Vagina (tissue), 2 donors: ENCODE measurements at places on chromosomes 3 and 15.

- DNase-seq = no peak
- no peak overlapping the region for H3K27ac ChIP-seq
- no peaks in the 10 kb centered on the region for H3K36me3 ChIP-seq
- H3K27me3 ChIP-seq = no peaks in the 10 kb centered on the region
- peaks cover 13% of the 10 kb centered on the region for H3K4me1 ChIP-seq
These were observed 48.7 kb downstream of the BFSP2 start for GRCh38 chr3:133448478-133449122.

DNA sequence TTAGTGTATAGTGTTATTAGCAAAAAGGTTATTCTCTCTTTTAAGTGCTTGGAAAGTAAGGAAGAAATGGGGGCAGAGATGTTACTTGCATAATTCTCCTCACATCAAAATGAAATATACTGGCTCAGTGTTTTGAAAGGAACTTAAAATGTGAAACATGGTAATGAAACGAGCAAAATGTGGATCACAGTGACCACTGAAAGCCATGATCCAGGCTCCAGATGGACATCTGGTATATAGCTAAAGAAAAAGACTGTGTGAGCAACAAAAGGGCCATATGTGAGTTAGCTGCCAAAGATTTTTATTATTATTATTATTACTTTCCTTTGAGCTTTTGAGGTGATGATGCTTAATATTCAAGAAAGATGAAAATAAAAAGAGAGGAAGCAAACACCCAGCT lies 89.6 kb downstream of the GAP43 start:
- H3K27me3 ChIP-seq = no peaks in the 10 kb centered on the region
- no peak overlapping the region for H3K27ac ChIP-seq
- H3K4me3 ChIP-seq = no peak overlapping the region
- DNase-seq = no peak

DNA sequence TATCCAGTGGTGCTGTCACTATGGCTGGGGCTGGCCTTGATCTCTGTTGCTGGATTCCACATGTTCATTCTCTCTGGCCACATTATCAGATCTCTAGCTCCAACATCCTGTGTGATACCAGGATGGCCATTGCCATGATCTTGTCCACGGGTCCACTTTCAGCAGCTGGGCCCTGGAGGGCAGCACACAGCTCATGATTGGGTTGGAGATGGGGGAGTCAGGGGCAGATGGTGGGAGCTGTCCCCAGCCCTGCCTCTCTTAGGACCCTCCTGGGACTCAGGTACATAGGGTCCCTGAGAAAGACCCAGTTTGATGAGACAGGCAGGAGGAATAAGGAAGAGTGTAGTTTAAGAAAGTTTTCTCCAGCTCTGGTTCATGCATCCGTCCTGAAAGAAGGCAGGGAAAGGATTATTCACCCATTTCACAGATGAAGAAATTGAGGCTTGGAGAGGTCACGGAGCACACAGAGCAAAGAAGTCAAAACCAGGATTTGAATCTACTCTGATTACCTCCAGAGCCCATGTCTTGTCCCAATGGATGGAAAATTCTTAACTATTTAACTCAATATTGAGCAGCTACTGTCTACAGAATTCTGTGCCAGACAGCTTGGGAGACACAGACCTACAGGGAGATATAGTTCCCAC lies 100.5 kb downstream of the LINGO1 start:
- no peak overlapping the region for H3K27ac ChIP-seq
- peaks cover 34% of the 10 kb centered on the region for H3K4me1 ChIP-seq
- DNase-seq = no peak
- H3K36me3 ChIP-seq = no peaks in the 10 kb centered on the region

DNA sequence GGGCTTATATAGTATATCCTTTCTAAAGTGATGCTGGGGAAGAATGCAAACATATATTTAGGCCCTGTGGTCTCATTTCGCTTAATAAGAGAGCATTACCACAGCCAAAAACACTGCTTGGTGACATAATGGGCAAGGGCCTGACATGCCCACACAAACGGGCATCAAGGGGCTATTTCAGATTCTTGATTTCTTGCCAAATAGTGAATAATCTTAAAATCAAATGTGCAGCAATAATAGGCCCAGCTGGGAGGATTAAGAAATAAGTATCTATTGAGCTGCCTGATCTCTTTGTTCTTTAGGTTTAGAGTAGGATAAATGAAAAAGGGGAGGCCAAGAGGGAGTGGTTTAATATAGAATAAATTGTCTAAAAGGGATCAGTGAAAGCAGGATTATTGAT lies 241.0 kb upstream of the GBE1 start:
- no peak overlapping the region for H3K4me3 ChIP-seq
- no peak overlapping the region for H3K27ac ChIP-seq
- no peaks in the 10 kb centered on the region for H3K4me1 ChIP-seq
- H3K36me3 ChIP-seq = no peaks in the 10 kb centered on the region

DNA sequence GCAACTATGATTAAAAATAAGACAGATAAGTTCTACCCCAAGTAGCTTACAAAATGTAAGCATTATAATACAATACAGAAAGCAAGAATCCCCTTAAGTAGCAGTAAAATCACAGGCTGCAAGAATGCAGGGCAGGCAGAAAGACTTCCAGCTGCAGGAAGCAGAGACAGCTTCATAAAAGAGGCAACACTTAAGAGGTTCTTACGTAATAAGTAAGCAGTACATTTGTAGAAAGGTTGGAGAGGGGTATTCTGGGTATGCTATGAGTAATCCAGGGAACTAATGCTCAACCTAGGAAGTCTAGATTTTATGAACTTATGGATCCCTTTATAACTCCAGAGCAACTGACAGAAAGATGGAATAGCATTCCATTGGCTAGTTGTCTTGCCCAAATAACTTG lies 151.6 kb downstream of the IL5RA start:
- no peak overlapping the region for H3K27ac ChIP-seq
- H3K4me3 ChIP-seq = no peak overlapping the region
- H3K27me3 ChIP-seq = no peaks in the 10 kb centered on the region
- no peak for DNase-seq

- H3K36me3 ChIP-seq = no peaks in the 10 kb centered on the region
- DNase-seq = no peak
- H3K27ac ChIP-seq = no peak overlapping the region
- no peak overlapping the region for H3K4me3 ChIP-seq
- peaks cover 23% of the 10 kb centered on the region for H3K4me1 ChIP-seq
These were observed 176.7 kb downstream of the PDZRN3 start for GRCh38 chr3:73448041-73448440.

DNA sequence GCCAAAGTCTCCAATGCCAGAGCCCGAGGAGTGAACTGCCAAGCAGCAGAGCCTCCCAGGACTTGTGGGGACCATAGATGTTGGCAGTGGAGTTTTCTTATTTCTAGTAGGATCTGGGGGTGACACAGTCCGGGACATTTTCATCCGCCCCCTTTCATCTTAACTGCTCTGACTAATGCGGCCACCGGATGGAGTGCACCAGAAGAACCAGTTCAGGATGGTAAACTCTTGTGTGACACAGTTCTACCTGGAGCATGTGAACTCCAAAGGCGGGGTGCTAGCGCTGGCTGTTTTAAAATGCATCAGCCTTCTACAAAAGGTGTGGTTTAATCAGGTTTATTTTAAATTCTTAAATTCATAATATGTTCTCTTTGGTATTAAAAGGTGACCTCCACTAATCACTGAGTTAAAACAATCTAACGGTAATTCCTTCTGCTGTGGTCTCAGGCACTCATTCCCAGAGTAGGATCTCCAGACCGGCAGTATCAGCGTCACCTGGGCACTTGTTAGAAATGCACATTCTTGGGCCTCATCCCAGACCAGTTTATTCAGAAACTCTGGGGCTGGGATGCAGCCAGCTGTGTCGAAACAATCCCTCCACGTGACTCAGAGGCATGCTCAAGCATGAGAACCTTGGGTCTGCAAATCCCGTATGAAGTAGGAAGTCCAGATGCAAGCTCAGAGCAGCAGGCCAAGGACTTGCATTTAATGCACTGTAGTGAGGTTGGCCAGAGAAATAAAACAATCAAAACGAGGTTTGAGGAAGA lies 105.5 kb downstream of the GABRB3 start:
- no peaks in the 10 kb centered on the region for H3K4me1 ChIP-seq
- no peaks in the 10 kb centered on the region for H3K36me3 ChIP-seq
- H3K4me3 ChIP-seq = no peak overlapping the region

- no peaks in the 10 kb centered on the region for H3K4me1 ChIP-seq
- H3K36me3 ChIP-seq = no peaks in the 10 kb centered on the region
- H3K27me3 ChIP-seq = no peaks in the 10 kb centered on the region
- DNase-seq = no peak
- no peak overlapping the region for H3K4me3 ChIP-seq
These were observed 76.9 kb upstream of the RGMA start for GRCh38 chr15:93165734-93166470.

GRCh38 chr3:117762621-117763037 lies 1053.0 kb downstream of the TUSC7 start:
- DNase-seq = no peak
- H3K36me3 ChIP-seq = no peaks in the 10 kb centered on the region
- peaks cover 8% of the 10 kb centered on the region for H3K4me1 ChIP-seq
- no peaks in the 10 kb centered on the region for H3K27me3 ChIP-seq

- H3K27ac ChIP-seq = no peak overlapping the region
- no peaks in the 10 kb centered on the region for H3K4me1 ChIP-seq
- H3K27me3 ChIP-seq = no peaks in the 10 kb centered on the region
- H3K4me3 ChIP-seq = no peak overlapping the region
- H3K36me3 ChIP-seq = no peaks in the 10 kb centered on the region
- no peak for DNase-seq
These were observed 105.0 kb downstream of the SSR3 start for GRCh38 chr3:156449710-156450574.

GRCh38 chr3:53551324-53551723 lies 56.9 kb downstream of the CACNA1D start:
- H3K27ac ChIP-seq = no peak overlapping the region
- H3K4me1 ChIP-seq = peaks cover 6% of the 10 kb centered on the region
- no peak overlapping the region for H3K4me3 ChIP-seq
- no peak for DNase-seq
- H3K27me3 ChIP-seq = no peaks in the 10 kb centered on the region

DNA sequence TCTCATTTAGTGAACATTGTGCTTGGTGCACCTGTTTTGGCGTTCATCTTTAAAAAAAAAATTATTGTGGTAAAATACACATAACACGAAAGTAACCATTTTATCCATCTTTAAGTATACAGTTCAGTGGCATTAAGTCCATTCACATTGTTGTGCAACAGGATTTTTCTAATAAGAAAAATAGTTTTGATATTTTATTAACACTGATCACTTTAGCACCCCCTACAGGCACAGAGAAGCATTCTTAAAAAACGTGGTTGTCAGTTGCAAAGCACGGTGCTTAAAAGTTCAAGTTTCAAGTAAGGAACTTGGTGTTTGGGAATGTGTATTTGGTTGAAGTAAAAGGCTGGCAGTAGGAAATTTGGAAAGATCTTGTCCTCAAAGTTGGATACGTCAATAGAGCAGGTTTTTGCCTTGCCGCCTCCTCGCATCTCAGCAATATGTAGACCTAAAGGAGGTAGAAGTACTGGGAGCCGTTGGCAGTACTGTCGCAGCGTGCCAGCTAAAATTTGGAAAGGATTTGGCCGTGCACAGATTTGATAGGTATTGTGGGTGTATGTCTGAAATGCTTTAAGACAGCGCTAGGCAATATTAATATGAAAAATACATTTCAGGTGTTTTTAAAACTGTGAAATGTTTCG lies 110.4 kb downstream of the LRRC28 start:
- no peak overlapping the region for H3K27ac ChIP-seq
- H3K36me3 ChIP-seq = no peaks in the 10 kb centered on the region
- no peak overlapping the region for H3K4me3 ChIP-seq
- H3K27me3 ChIP-seq = no peaks in the 10 kb centered on the region
- H3K4me1 ChIP-seq = no peaks in the 10 kb centered on the region

DNA sequence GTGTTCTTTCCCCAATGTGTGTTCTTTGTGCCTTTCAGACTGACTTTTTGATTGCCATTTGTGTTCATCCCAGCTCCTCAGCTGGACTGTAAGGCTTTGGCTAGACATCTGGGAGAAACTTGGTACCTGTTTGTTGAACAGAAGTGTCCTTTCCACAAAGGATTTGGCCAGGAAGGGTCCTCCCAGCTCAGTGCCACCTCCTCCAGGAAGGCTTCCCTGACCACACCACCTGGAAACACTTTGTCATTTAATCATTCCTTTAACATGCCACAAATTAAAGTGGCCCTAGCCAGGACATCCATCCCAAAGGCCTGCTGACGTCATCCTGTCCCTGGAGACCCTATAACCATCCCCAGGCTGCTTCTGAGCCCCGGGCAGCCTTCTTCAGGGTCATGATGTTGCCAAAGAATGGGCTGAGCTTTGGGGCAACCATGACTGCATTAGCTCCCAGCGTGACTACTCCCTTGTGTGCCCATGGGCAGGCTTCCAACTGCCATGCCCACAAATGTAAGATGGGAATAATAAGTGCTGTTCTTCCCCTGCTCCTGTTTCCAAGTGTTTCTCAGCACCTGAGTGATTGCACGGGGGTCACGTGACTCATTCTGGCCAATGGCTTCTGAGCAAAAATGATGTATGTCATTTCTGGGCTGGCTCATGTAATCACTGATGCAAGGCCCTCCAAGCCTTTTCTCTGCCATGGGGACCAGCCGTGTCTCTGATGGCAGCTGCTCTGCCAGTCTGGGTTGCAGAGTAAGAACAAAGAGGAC lies 112.5 kb upstream of the SMAD3 start:
- no peak for DNase-seq
- H3K27me3 ChIP-seq = no peaks in the 10 kb centered on the region
- H3K36me3 ChIP-seq = no peaks in the 10 kb centered on the region
- no peak overlapping the region for H3K4me3 ChIP-seq
